ENCODE measurements at places on chromosomes 6 and 20.

DNA sequence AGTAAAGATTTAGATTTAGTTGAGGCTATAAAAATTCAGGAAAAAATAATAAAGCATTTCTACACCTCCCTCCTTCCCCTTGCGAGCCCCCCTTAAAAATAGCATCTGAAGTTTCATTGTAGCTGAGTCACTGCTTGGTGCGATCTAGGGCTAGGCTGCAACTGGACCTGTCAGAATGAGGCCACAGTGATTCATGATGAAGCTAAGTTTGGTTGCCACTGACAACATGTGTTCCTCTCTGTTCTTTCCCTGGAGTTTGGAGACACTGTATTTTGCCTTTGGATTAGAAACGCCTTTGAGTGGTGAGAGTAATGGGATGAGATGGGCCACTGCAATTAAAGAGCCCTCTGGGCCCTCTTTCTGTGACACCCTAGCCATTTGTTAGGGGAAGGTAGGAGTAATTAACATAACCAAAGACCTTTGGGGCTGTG, 334.1 kb downstream of the NRN1 start:
- no peak for DNase-seq

GRCh38 chr6:6230286-6230685, 90.2 kb downstream of the F13A1 start:
- no peak for DNase-seq

DNA sequence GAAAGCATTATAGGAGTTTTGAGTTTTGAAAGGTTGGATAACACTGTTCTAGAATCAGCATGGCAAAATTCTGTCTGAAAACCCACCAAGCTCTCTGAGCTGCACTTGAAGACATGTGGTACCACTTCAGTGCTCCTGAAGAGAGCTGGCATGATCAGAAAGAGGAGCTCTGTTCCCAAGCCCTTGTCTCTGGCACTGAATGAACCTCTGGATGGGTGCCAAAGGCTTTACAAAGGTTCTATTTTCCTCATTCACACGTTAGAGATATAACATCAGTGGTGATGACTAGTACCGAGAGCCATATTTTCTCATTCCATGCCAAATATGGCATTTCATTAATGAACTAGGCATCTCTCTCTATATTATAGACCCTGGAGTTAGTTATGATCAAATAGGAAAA, 301.8 kb upstream of the ID4 start:
- no peak for DNase-seq

GRCh38 chr6:138468320-138469015, 30.8 kb downstream of the NHSL1 start:
- DNase-seq, result no peak

- no peak for DNase-seq
Measured at GRCh38 chr6:40440053-40440452, 147.1 kb downstream of the LRFN2 start.

DNA sequence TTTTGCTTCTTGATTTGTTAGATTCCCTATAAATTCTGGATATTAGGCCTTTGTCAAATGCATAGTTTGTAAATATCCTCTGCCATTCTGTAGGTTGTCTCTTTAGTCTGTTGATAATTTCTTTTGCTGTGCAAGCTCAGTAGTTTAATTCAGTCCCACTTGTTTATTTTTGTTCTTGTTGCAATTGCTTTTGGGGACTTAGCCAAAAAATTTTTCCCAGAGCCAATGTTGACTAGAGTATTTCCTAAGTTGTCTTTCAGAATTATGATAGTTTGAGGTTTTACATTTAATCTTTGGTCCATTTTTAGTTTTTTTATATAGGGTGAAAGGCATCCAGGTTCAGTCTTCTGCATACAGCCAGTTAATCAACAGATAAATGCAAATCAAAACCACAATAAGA, 96.0 kb downstream of the PRKN start:
- DNase-seq, result no peak

DNA sequence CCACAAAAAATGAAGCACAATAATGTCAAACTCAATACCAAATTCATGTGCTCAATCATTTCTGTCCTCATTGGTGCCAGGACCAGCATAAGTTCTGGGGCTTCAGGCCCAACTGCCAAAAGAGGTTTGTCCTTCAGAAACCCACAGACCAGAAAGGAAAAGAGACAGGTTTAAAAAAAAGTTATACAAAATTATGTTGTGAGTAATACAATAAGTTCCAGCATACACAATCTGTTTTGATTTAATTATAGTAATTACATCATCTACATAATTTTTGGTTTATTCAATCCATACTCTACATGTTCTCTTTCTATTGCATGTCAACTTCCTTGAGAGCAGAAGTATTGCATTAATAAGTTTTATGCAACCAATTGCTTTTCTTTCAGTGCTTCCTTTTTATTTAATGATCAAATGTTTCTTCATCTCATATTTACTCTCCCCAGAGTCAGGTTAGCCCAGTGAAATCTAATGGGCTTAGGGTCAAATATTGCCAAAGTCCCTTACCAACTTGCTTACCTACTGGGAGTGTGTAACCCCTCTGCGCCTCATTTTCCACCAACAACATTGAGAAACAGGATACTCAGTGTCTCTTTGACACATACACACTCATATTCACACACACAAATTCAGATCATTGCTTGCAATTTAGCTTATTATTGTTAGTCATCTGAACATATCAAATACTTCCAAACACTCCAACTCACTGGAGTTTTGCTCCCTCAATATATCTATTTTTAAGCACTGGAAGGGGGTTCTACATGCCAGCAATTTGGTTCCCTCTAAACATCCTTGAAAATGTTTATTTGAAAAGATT, 424.4 kb upstream of the MARCKS start:
- DNase-seq, result no peak

DNA sequence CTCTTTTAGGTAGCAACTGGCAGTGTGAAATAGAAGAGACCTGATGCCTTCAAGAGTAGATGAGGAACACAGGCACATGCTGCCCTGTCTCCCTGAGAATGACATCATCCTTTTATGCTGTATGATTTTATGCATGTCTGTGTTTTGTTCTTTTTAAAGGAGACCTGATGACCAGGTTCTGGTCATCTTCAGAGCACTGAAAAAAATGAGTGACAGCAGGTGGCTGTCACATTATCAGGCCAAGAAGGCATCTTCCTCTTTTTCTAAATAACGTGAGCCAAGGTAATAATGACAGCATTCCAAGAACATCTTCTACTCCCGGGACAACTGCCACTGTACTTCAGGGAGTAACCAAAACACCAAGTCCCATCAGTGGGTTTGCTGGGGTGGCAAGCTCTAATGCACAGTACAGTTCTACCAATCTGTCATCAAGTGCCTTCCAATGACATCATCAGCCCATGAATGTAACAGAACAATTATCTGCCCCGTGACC, 28.9 kb downstream of the CNKSR3 start:
- DNase-seq, result no peak

DNA sequence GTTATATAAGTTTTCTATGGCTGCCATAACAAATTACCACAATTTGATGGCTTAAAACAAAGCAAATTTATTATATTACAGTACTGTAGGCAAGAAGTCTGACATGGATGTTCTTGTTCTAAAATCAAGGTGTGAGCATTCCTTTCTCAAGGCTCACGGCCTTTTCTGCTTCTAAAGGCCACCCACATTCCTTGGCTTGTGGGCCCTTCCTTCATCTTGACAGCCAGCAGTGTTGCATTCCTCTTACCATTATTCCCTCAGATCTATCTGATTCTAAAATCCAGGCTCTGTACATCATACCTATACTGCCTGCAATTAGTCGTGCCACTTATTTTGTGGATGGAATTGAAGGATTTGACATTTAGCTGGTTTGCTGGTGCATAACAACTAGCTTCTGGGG, 3.6 kb downstream of the CNBD2 start:
- no peak for DNase-seq

- no peak for DNase-seq
Measured at GRCh38 chr20:15072316-15072715, 734.9 kb upstream of the FLRT3 start.

DNA sequence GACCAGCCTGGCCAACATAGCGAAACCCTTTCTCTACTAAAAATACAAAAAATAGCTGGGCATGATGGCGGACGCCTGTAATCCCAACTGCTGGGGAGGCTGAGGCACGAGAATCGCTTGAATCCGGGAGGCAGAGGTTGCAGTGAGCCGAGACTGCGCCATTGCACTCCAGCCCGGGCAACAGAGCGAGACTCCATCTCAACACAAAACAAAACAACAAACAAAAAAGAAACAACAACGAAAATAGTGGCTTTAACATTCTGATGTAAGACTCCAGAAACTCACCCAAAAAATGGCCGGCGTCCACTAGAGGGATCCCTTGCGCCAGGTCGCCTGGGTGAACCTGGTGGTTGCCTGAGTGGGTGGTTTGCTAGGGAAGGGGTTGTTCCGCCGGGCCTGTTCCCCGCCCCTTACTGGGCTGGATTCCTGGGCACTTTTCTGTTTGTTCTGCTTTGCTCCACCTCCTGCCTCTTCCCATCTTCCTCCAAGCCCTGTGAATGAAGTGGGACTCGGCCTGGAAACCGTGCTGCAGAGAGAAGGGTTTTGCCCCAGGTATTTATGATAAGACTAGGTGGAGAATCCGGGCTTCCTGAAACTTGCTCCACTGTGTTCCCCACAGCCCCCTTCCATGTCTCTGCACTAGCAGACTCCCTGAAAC, 1.5 kb downstream of the PABPC1L start:
- peak; percentile 81 for DNase-seq

DNA sequence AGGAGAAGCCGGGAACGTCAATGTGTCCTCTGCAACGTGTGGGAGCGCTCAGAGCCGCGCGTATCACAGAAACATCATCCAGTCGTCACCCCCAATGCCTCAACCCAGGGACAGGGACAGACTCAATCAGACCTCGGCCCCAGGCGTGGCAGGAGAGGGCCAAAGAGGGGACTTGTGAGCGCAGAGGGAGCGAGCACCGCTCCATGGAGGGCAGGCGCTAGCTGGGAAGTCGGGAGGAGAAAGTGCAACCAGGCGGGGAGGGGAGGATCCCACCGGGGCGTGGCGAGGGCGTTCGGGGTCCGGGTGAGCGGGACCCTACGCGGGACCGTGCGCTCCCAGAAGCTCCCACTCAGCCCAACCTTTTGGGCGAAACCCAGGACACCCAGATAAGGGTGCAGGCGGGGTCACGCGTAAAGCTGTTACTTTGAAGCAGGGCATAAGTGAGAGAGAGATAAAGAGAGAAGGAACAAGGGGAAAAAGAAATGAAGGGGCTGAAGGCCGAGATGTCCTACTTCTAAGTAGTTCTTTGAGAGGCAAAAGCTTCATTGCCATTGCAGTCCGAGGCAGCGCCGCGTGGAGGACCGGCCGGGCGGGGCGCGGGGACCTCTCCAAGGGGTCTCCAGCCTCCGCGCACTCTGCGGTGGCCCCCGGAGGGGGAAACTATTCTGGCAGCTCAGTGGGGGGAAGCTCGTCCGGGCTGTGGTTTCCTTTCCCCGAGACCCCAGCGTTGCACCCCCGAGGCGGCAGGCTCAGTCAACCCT, 862 bp upstream of the SOBP start:
- peak; percentile 78 for DNase-seq

DNA sequence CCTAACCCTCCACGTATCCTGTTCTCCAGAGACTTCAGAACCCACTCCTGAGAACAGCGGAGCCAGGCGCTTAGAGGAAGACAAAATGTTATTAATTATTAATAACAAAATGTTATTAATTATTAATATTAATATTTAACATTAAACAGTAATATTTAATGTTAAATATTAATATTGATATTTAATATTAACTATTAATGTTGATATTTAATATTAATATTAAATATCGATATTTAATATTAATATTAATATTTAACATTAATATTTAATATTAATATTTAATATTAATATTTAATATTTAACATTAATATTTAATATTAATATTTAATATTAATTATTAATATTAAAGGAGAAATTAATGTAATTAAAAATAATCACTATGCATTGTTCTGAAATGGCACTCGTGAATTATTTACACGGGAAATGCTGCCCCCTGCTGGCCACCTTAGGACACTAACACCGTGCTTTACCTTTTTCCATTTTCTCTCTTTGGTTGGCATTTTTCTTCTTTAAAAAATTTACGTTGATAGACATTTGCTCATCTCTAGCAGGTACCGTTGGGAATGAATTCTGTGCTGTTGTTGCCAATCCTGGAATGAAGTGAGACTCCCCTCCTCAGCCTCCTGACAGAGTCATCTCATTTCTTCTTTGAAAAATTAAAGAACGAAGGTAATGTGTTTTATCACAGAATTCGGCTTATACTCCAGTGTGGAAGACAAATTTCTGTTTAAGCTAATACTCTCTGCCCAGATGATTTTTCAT, 7.5 kb upstream of the GGTLC1 start:
- DNase-seq, result peak; percentile 68

DNA sequence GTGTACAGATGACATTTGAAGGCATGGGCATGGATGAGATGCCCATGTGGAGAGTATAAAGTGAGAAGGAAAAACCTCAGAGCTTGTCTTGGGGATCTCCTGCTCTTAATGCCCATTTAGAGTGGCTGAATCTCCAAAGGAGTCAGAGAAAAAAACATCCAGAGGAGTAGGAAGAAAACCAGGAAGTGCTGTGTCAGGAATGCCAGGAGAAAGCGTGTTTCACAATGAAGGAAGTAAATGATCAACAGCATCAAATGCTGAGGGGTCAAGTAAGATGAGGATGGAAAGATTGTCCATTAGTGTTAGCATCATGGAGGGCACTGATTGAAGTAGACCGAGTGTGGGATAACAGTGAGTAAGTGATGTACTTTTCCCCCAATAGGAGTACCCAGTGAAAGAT, 56.1 kb downstream of the FIG4 start:
- no peak for DNase-seq

- no peak for DNase-seq
Measured at GRCh38 chr6:28914941-28915340, 8.8 kb downstream of the TRIM27 start.

- no peak for DNase-seq
Measured at GRCh38 chr20:53855733-53856132, 214.7 kb downstream of the BCAS1 start.

- DNase-seq, result no peak
Measured at GRCh38 chr6:22049002-22049401, 247.8 kb downstream of the PRL start.

GRCh38 chr20:49889935-49890333, 25.4 kb downstream of the SPATA2 start:
- DNase-seq, result no peak

DNA sequence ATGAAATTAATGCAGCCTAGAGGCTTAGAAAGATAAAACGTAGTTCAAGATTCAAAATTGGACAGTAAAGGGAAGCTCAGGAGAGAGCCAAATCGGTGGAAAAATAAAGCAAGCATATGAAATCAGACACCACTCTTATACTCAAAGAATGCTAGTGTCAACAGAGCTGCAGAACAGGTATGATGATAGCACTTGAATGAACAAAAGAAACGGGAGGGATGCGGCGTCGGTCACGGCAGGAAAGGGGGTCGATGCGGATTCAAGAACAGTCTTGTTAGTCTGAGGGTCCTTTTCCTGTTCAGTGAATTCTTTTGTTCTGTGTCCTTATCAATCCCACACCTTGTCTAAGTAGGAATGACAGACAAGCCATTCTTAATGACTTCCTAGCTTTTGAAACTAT, 114.4 kb downstream of the FOXC1 start:
- DNase-seq, result no peak

- peak; percentile 37 for DNase-seq
Measured at GRCh38 chr6:43773050-43773979, 3.3 kb downstream of the VEGFA start.

- DNase-seq, result no peak
Measured at GRCh38 chr6:24949020-24949569, 13.3 kb upstream of the RIPOR2 start.

GRCh38 chr6:26501482-26501986, 1.4 kb downstream of the BTN1A1 start:
- peak; percentile 51 for DNase-seq

All from nephron progenitor cell (in vitro differentiated cells).